ENCODE measurements at places on chromosomes 16 and 17.
A peak's percentile ranks its signal among the peaks of the same experiment; 100 is the strongest.

- DNase-seq: peak; percentile 92
These were observed at the start of gene DHRS13 for GRCh38 chr17:28902819-28903545. Gene DHRS13 (minus strand): TSS chr17:28903079. CDS start chr17:28902944, 135 bp downstream.

GRCh38 chr16:2468233-2468724 is 2.8 kb upstream of the NTN3 start:
- no peak for DNase-seq

- DNase-seq: no peak
These were observed 58.5 kb downstream of the NUP93 start for GRCh38 chr16:56788435-56788834.

- DNase-seq: no peak
These were observed 40.9 kb upstream of the JPH3 start for GRCh38 chr16:87561200-87562105.

- no peak for DNase-seq
These were observed 37.9 kb downstream of the SIAH1 start for GRCh38 chr16:48347191-48347865.

- DNase-seq: no peak
These were observed 618.5 kb downstream of the KCNJ2 start for GRCh38 chr17:70787721-70788300.

DNA sequence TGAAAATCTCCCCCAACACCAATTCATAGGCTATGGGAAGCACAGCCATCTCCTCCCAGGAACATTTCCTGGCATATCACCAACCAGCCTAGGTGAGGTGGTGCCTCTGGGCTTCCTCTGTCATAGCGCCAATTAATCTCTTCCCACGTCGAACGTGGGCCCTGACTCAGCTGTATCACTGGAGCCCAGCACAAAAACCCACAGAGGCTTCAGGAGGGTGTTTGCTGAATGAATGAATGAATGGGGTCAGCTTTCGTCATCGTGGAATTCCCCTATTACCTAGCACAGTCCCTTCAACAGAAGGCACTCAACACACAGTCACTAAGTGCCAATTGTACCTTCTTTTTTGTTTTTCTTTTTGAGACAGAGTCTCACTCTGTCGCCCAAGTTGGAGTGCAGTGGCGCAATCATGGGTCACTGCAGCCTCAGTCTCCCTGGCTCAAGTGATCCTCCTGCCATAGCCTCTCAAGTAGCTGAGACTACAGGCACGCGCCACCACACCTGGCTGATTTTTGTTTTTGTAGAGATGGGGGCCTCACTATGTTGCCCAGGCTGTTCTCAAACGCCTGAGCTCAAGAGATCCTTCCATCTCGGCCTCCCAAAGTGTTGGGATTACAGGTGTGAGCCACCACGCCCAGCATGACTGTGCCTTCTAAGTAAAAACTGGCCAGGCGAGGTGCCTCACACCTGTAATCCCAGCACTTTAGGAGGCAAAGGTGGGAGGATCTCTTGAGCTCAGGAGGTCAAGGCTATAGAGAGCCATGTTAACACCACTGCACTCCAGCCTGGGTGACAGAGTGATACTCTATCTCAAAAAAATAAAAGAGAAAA is 4.1 kb downstream of the ZNF688 start:
- DNase-seq: peak; percentile 75

DNA sequence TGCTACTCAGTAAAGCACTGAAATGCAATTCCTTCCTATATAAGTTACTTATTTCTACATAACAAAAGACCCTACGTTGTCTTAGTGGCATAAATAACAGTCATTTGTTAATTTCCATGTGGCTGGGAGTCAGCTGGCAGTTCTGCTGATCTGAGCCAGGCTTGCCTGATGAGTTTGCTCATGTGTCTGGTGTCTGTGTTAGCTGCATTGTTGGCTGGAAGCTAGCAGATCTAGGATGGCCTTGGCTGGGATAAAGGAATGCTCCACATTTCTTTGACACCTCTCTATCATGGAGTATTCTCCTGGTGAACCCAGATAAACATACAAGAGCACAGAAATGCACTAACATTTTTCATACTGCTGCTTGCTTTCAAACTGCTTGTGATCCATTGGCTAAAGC is 264.4 kb upstream of the MON1B start:
- no peak for DNase-seq

DNA sequence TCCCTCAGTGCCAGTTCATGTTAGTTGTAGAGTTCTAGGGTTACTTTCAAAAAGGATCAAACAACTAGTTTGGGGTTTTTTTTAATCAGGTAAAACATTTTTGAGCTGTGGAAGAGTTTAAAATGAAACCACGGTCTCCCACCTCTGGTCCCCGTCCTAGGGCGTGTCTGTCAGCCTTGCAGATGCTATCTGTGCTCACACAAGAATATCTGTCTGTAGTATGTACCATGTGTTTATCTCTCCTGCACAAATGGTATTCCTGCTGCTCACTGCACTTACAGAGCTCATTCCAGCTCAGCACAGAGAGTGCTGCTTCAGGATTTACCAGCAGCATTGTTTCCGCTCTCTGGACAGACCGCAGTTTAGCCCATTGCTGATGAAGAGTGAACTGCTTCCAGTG is 38.9 kb downstream of the UBN1 start:
- no peak for DNase-seq

GRCh38 chr17:39643271-39643670 is 6.3 kb downstream of the STARD3 start:
- DNase-seq: no peak

DNA sequence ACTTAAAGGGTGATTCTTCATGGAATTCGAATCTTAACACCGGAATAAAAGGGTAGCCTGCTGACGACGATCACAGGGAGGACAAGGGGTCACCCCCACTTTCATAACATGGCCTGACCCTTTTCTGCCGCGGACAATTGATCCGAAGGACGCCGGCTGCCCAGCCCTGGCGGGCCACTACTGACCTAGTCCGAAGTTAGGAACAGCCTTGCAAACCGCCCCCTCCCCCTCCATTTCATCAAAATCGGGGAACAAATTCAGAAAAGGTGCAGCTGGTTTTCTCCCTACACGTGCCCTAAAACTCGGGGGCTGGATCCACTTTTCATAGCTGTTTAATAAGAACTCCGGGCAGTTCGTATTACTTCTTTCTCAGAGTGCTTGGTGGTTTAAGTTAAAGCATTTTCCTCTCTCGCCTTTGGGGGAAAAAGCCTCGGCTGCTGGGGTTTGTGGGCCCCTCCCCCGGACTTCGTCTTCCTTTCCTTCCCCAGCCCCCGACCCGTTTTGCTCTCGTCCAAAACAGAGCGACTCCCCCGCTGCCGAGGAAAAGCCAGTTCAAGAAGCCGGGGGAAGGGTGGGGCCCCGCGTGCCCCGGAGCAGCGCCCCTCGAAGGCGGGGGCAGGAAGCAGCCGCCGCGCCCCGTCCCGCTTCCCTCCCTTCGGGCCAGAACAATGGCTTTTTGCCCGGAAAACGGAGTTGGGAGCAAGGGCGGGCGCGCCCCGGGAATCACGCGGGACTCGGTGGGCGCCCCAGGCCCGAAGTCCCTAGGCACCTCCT is 641 bp upstream of the CBX2 start:
- DNase-seq: peak; percentile 47

- peak; percentile 54 for DNase-seq
These were observed 2.1 kb downstream of the SCARF1 start for GRCh38 chr17:1643293-1643998.

DNA sequence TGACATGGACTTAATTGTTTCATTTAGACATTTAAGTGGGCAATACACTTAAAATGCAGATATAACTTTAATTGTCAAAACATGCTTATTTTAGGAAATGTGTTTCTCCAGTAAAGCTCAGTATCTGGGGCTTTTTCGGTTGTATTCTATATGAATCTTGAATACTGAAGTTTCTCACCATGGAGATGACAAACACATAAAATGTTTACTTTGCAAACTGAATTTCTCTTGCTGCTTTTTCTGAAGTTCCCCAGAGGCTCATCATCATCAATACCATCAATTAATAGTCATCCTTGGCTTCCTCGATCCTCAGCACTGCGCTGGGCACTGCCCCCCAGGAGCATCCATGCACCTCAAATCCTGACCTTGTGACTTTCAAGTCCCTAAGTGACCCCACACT is 227.3 kb downstream of the WWOX start:
- DNase-seq: no peak

DNA sequence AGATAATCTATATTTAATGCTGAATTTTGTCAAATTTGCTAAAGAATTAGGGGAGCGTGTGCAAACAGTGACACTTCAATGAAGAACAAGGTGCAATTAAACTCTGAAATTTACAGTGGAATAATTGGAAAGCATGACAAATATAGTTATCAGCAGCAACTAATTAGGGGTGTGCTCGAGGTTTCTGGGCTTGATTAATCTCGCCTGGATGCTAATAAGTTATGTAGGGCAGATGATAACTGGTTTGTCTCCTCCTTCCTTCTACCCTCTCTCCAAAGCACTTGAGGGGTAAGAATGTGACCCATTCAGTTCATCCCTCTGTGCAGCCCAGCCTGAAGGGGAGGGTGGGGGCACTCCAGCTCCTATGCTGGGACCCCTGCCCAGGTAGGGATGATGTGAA is 21.9 kb downstream of the MRM1 start:
- DNase-seq: no peak

- no peak for DNase-seq
These were observed 238.8 kb downstream of the MRTFB start for GRCh38 chr16:14309906-14310305.

DNA sequence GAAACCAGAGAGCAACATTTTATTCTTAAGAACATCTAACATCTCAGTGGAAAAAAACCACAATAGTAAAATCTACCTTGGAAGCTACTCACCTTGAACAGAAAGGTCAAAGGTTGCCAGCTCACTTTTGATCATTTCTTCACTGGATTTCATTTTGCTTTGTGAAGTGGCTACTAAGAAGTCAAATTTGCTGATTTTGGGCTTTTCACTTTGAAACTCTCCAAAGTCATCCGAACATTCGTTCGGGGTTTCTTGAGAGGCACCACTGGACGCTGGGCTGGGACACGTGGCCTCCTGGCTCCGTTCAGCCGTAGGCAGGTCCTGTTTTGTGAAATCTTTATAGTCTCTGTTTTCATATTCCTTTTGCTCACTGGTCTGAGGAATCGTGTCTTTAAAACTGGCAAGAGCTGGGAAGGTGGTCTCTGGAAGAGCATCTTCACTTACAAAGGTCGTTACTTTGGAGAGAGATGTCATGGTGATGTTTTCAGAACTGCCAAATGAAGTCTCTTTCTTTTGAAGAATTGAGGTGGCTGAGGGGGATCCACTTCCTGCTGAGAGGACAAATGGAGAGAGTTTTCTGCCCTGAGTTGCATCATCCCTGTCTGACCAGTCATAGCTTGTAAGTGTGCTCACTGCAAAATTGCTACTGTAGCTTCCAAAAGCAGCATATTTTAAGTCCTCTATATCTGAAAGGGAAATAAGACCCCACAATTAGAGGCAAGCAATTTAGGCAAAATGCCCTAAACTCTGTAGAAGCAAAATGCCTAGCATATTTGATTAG is 52.4 kb downstream of the DUSP14 start:
- DNase-seq: no peak

DNA sequence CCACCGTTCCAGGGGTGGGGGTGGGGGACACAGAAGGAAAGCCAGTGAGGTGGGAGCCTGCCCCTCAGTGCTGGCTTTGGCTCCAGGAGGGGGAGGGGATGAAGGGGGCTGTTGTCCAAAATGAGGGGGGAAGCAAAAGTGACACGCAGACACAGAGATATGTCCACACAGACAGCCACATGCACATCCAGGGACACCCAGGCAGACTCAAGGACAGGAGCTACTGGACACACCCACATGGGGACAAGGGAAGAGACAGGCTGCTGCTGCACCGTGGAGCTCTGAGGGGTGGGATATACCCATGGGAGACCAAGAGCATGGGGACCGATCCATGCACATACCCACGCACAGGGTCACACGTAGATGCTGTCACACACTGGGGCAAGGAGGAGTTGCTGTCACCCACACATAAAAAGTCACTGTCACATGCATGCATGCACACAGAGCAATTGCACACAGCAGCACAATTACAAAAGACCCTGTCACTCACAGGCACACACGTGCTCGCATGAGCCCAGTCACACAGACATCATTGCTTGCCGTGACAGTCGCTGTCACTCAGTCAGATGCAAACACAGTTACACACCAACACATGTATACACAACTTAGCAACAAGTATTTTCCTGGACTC is 1.3 kb downstream of the THRA start:
- no peak for DNase-seq

DNA sequence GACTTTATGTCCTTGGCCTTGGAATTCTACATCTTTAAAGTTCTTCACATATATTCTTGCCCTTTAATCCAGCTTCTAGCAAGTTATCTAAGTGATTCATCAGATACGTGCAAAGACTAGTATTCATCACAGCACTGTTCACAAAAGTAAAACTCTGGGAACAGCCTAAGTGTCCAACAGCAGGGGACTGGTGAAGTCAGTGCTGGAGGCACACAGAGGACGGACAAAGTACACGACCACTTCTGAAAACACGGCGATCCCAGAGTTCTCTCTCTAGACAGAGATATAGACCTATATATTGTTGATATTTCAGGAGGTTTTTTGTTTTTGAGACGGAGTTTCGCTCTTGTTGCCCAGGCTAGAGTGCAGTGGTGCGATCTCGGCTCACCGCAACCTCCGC is 12.8 kb downstream of the CTRB1 start:
- no peak for DNase-seq

DNA sequence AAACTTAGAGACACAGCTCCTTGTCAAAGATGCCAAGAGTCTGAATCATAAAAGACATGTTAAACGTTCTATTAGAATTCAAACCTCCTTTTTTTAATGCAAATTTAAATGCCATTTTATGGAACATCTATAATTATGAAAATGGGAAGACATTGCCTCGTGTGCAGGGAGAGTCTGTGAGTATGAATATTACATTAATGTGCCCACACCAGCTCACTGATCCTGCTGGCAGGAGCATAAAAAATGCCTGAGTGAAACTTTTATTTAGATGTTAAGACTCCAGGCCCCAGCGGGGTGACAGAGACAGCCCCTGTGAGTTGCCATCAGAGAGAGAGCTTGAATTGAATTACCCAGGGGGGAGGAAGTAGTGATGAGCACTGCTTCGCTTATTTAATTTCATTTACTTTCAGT is 84.8 kb downstream of the SNX11 start:
- no peak for DNase-seq

DNA sequence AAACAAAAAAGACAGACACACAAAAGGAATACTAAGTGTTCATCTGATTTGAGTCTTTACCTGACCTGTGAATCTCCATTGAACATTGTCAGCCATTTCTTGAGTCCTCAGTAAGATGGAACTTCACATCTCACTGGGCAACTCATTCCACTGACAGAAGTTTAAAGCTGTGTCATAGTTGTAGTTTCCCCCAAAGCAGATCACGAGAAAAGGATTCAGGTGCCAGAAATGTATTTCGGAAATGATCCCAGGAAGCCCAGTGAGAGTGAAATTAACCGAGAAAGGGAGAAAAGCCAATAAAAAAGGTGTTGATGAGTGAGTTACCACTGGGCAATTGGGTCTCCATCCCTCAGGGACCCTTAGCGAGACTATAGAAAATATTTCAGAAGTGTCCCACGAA is 6.5 kb downstream of the CHD9 start:
- no peak for DNase-seq

DNA sequence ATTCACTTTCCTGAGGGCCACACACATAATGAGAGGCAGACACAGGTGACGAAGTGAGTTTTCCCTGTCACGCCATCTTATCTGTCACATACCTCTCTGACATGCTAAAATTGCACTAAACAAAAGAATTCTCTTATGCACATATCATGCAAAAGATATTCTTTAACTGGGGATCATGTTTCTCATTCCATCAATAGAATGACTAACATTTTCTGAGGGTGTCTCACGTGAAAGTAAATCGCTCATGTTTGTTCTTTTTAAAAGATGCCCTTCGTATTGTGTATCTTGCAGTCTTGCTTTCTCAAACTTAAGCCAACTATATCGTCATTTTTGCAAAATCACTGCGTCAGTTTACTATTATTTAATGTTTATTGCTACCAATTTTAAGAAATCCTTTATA is 306.4 kb downstream of the WWOX start:
- no peak for DNase-seq

Data from stimulated activated CD4-positive, alpha-beta T cell treated with anti-CD3 and anti-CD28 coated beads, Interleukin-2, amount 100 ng/mL, for 24 hours (primary cell).